Cardiac septum (tissue), 1 donor: ENCODE measurements at places on chromosomes 1 and 21. TPM values are rescaled to one million over a fixed set of nuclear protein-coding genes. Genes with fewer than 3 reads are reported as not detected.

The TPTE gene
- not detected for total RNA-seq

The CCDC27 gene
- not detected for total RNA-seq

The FGGY gene
- total RNA-seq = 20.5 TPM

The FNDC5 gene
- 18.7 TPM for total RNA-seq

The OLIG2 gene
- total RNA-seq = not detected

The UQCRHL gene
- 4.9 TPM for total RNA-seq

The TGFBR3 gene
- total RNA-seq = 12.6 TPM
